ENCODE measurements at places on chromosomes 6 and 20.

DNA sequence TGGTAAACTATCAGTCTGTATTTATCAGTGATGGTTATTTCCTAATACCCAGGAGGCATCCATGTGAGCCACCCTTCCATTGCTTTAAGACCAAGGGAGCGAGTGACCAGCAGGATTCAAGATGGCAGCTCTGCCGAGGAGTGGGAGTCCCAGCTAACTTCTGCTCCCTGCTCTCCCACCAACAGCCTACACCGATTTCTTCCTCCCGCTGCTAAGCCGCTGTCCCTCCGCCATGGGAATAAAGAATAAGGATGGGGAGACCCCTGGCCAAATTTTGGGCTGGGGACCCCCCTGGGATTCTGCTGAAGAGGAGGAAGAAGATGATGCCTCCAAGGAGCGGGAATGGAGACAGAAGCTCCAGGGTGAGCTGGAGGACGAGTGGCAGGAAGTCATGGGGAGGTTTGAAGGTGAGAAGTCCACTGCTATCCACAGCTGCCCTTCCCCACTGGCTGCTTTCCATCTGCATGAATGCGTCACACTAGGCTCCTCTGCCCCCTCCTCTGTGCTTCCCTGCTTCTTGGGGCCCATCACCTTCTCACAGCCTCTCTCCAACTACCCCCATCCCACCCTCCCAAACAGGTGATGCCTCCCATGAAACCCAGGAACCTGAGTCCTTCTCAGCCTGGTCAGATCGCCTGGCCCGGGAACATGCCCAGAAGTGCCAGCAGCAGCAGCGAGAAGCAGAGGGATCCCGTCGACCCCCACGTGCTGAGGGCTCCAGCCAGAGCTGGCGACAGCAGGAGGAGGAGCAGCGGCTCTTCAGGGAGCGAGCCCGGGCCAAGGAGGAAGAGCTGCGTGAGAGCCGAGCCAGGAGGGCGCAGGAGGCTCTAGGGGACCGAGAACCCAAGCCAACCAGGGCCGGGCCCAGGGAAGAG lies 10.3 kb downstream of the NFKBIL1 start:
- no peak for DNase-seq

DNA sequence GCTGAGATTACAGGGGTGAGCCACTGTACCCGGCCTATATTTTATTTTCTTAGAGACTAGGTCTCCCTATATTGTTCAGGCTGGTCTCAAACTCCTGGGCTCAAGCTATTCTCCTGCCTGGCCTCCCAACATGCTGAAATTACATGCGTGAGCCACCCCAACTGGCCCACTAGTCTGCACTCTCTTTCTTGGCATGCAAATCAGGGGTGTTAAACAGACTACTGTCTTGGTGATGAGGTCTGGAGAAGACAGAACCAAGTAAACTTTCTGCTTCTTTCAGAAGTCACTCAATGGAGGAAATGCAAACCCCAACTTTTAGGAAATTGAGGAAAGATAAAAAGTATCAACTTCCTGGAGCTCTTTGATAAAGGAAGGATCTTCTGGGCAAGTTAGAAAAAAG lies 8.0 kb upstream of the TUBB2B start:
- DNase-seq, result no peak

DNA sequence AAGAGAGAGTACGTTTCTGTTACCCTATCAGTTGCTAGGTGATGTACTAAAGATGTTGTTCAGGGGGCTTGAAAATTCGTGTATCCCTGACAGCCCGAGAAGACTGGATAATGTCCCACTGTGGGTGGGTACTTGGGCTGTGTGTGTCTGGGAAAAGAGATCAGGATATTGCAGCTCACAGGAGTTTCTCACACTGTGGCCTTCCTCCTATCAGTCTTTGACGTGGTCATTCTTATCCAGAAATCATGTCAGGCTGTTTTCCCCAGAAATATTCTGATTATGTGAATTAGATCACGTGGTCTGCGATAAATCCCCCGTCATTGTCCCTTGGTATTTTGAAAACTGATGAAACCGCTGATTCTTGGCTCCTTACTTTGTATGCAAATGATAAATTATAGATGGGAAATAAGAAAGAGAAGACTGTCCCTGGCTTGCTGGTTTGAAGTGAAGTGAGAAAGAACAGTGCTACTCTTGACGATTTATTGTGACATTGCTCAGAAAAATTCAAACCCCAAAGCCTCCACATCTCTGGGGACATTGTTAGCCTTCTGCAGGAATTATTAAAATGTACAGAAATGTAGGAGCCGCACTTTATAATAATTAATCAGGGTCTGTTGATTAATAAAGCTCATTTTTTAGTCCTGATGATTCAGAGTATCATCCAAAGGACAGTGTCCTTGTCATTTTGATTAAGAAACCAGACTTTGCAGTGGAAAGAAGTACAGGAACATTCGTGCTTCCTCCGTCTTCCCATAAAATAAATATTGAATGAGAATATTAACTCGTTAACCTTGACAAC lies 167.5 kb upstream of the TSHZ2 start:
- no peak for DNase-seq

GRCh38 chr6:158174514-158174913 lies 6.4 kb downstream of the GTF2H5 start:
- no peak for DNase-seq

All from HAP-1 (cell line).